Renal cortex interstitium (tissue), 15 donors: ENCODE measurements at places on chromosomes 11 and 22. TPM values are rescaled to one million over a fixed set of nuclear protein-coding genes. Genes with fewer than 3 reads are reported as not detected.

GRCh38 chr11:2930704-2931419, 1.6 kb upstream of the PHLDA2 start:
- DNase-seq = no peak

DNA sequence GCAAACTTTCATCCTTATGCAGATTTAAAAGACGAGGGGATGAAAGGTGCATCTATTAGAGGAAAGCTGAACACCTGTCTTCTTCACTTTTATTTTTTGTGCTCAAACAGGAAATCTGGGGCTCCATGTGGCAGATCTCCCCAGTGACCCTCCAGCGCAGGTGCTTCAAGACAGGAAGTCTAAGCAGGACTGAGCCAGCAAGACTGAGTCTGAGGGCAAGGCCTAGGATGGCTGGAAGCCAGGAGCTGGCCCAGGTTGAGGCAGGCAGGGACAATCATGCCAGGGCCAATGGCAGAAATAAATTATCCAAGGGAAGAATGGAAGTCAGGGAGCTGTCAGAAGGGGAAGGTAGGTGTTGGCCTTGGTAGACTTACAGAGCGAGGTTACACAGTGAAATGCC, 101.1 kb upstream of the SPON1 start:
- no peak for DNase-seq

DNA sequence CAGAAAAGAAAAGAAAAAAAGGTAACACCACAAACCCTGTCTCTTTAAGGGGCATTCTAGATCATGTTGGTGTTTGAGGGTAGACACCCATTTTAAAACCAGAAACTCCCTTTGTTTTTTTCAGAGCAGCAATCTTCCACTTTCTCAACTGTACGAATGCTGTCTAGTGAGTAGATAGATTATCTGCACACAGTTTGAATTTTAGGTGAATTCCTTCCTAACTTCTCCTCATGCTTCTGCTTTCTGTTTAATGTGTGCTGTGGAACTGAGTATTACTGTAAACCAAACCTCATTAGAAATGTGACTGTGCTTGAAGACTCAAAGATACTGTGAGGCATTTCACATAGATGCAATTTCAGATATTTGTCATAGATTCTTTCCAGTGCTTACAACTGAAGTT, 102.4 kb downstream of the PRMT3 start:
- DNase-seq = no peak

- DNase-seq = no peak
These were observed 35.6 kb upstream of the IGLL5 start for GRCh38 chr22:22851969-22852368.

Gene OR51Q1
- not detected for polyA plus RNA-seq

- no peak for DNase-seq
These were observed 3.1 kb downstream of the CDC42EP1 start for GRCh38 chr22:37563153-37564081.

- DNase-seq = no peak
These were observed 4.4 kb downstream of the UBASH3B start for GRCh38 chr11:122659676-122660554.

GRCh38 chr11:33970984-33971466, 79.1 kb upstream of the LMO2 start:
- peak; percentile 51 for DNase-seq

DNA sequence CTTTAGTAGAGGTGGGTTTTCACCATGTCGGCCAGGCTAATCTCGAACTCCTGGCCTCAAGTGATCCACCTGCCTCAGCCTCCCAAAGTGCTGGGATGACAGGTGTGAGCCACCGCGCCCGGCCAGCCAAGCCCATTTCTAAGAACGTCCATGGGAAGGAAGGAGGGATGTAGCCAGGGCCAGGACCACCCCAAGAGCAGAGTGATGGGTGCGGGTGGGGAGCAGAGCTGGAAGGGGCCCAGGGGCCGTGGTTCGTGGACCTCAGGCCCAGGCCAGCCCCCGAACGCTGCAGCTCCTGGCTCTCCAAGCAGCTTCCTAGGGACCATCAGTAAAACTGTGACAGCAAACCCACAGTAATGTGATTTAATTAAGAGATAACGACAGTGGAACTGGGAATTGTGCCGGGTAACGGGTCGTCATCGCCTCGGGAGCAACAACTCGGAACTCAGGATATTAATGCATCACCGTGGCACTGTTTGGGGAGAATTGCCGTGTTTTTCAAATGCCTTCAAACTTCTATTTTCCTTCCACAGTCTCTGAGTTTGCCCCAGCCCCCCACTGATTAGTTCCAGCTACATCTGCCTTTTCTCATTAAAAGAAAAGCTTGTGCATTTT, 74.3 kb downstream of the BRD1 start:
- DNase-seq = no peak

Gene KRTAP5-1
- 1.7 TPM for polyA plus RNA-seq

DNA sequence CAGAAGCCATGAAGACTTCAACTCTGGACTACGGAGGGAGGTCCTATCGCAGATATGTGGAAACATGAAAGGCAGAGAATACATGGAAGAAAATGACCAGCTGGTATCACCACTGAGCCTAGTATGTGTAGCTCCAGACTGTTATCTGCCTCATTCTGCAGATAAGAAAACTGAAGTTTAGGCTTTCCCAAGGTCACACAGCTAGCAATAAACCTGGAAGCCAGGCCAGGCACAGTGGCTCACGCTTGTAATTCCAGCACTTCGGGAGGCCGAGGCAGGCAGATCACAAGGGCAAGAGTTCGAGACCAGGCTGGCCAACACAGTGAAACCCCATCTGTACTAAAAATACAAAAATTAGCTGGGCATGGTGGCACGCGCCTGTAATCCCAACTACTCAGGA, 15.6 kb upstream of the VWCE start:
- DNase-seq = no peak

Gene SLC5A12
- 65.6 TPM for polyA plus RNA-seq

DNA sequence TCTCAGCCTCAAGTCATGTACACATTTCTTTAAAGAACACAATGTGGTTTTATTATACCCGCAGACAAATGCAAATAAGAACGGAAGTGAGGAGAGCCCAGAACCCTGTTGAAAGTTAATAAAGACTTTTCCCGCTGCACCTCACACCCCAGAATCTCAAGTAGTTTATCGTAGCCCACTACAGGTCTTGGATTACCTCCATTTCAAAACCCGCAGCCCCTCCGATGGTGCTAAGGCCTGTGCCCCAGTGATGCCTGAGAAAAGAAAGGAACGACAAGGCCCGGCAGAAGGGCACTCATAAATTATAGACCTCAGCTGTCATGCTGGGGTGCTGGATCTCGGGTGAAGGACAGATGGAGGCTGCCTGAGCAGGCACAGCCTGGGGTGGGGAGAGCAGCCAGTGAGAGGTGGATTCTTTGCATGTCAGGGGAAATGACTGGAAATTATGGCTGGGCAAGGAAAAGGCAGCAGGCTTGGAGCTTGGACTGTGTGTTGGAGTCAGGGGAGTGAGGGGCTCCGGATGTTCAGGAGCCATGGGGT, 354.1 kb downstream of the NTM start:
- no peak for DNase-seq

Gene HEPN1
- 1.9 TPM for polyA plus RNA-seq

Gene E2F8
- polyA plus RNA-seq = 7.4 TPM

DNA sequence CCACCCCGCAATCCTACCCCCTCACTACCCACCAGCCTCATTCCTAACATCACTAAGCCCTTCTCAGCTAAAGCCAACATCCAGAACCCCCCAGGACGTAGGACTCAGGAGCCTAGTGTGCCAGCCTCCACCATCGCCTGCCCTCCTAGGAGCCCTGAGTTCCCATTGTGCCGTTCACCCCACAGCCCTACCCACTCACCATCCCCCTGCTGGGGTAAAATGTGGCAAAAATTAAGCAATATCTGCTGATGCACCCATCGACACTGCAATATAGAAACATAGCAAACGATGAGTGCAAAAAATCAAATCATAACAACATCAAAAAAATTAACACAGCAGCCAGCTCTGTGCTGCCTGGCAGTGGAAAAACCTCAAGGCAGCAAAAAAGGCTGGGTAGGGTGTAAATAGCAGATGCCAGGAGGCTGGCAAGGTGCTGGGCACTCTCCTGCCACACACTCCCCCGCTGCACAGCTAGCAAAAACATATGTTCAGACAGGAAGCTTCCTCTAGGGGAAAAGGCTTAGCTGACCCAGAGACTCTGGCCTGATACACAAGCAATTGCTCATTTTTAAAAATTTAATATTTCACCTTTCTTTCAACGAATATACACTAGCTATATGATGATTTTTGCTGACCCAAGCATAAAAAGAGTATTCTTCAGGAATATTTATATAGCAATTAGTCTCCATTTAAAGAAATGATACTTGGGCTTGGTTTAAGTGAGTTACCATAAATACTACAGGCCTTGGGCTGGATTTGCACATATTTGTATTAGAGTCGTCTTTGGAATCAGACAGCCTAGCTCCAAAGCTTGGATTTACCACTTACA, 33.8 kb downstream of the PRDM10 start:
- no peak for DNase-seq

GRCh38 chr11:105148241-105148640, 8.7 kb upstream of the CARD18 start:
- no peak for DNase-seq

DNA sequence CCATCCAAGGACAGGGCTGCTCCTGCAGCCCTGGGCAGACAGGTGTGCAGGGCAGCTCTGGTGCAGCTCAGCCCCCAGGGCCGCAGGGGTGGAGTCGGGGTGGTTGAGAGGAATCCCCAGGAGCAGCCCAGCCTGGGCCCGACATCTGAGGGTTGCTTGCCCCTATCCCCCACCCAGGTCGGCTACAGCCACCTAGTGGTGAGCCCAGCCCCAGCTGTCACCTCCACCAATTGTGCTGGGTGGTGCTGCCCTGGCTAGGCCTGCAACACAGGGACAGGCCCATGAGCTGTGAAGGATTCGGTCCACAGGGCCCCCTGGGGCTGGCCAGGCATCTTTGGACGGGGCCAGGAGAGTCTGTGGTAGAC, 29.6 kb downstream of the RTN4R start:
- no peak for DNase-seq

Gene POU2F3
- 0.36 TPM for polyA plus RNA-seq

Gene TAF6L
- polyA plus RNA-seq = 33.1 TPM

- DNase-seq = no peak
These were observed 10.9 kb upstream of the ADA2 start for GRCh38 chr22:17229991-17230630.

DNA sequence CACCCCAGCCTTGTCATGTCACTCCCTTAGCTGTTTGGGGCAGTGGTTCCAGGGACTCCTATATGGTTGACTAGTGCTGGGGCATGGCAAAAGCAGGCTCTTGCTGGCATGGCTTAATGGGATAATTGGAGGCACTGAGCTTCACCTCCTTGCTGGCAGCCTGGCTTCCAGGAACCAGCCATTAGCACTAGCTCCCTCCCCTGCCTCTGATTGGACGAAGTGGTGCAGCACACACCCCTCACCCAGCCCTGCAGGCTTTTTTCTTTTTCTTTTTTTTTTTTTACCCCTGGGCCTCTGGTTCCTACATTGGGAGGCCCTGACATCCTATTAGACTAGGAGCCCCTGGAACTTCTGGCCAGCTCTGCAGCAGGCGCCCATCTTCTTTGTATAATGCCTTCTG, 18.6 kb downstream of the PHLDB1 start:
- DNase-seq = no peak

Gene INSC
- 0.33 TPM for polyA plus RNA-seq

Gene TRIM3
- polyA plus RNA-seq = 17.2 TPM

GRCh38 chr11:73851046-73851764, 25.4 kb downstream of the COA4 start:
- DNase-seq = no peak

GRCh38 chr11:133747409-133747808, 97.9 kb downstream of the SPATA19 start:
- DNase-seq = no peak

- DNase-seq = no peak
These were observed 13.8 kb downstream of the SMARCB1 start for GRCh38 chr22:23800297-23801237.

Gene SLC22A8
- polyA plus RNA-seq = 53.9 TPM

Gene OR5A1
- polyA plus RNA-seq = 0.03 TPM

DNA sequence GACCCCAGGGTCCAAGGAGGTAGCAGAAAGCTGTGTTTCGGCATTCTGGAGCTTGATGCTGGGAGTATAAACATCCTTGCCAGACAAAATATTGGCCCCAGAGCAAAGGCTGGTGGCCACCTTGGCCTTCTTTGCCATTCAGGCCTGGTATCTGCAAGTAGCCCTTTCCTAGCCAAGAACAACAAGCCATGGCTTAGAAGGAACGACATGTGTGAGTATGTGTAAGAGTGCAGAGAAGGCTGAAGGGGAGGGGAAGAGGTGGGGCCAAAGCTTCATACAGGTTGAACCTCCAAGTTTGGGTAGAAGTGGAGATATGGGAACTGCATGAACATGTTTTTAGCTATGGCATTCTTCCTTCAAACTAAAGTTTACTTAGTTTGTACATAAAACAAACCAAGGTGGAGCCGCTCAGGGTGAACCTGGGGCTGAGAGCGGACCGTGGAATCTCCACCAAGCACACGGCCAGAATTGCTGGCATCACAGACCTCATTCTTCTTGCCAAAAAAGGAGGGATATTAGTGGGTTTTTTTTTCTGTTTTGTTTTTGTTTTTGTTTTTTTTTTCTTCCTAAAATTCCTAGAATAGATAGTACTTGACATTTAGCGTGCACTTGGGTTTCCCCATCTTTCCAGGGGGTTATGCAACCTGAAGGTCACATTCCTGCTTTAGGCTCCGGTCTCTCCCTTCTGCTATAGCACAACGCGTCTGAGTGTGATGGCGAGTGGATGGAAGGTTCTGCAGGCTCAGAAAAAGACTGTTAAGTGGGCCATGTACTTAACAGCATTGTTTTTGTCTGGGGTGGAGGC, 70.9 kb downstream of the ADAMTS15 start:
- DNase-seq = no peak

Gene CNIH2
- 3.7 TPM for polyA plus RNA-seq

DNA sequence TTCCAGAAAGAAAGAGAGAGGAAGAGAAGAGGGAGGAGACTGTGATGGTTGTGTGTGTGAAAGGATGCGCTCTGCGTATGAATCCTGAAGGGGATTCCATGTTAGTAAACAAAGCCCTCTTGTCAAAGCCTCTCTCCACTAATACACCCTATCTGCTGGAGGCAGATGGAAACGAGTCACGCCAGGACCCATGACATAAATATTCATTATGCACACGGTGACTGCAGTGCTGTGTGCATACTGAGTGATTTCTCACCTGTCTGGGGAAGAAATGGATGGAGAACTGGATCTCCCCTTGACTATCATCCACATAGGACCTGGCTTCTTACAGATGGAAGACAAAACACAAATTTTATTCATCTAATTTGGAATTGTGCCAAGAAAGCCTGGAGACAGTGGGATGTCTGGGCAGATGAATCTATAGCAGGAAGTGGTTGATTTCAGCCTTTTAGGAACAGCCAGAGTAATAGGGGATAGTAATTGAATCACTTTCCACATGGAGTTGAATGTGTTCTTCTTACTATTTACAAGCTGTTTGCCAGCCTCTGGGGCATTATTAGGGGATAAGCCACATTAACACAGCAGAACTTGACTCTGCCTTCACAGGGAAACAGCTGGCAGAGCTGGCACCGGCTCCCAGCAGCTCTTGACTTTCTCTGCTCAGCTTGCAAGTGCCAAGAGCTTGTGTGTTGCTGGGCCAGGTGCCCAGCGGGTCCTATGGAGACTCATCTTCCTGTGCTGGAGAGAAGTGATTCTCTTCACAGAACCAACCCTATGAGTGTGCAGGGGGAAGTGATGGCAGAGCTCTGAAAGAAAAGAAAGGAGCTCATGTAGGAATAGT, 9.0 kb downstream of the MTNR1B start:
- DNase-seq = no peak
